ENCODE measurements at places on chromosomes 7 and 10.

DNA sequence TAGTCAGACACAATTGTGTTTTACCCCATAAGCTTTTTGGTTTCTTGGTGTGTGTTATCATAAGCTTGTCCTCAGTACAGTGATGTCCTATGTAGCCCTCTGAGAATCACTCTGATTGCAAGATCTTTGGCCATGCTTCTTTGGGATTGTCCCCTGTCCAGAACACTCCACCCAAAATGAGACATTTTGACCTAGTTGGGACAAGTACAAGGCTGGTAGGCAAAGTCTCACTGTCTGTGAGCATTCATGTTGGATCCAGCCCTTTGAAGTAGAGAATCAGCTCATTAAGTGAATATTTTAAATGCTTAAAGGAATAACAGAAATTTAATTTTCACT lies 28.9 kb upstream of the PCGF5 start:
- no peak for DNase-seq

DNA sequence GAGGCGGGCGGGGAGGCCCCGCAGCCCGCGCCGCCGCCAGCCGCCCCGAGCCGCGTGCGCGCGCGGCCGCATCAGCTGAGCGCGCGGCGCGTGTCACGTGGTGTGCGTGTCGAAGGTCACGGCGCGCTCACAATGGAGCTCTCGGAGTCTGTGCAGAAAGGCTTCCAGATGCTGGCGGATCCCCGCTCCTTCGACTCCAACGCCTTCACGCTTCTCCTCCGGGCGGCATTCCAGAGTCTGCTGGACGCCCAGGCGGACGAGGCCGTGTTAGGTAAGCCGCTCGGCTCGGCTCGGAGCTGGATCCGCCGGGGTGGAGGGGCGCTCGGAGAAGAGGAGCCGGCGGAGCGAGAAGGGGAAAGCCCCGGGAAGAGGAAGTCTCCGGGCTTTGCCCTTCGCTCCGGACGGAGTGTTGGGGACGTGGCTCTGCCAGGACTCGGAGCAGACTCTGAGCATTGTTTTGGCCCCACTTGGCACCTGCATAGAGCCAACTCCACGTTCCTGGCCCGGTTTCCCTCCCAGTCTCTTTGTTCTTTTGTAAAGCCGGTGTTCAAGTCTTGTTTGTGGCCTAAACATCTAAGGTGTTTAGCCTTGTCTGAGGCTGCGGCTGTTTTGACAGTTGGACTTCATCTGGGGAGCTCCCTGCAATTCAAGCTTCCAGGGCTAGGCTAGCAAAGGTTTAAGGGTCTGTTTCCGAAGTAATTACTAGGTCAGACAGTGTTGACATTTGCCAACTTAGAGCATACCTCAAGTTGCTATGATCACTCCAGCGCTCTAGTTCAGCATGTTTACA lies at the start of gene COMMD3:
COMMD3 (plus strand) TSS at position 103 of the 790 bp plus-strand sequence; CDS start at position 133, 30 bp downstream.
- DNase-seq: peak; percentile 80

- no peak for DNase-seq
These were observed 118.6 kb upstream of the BTBD16 start for GRCh38 chr10:122152544-122152943.

DNA sequence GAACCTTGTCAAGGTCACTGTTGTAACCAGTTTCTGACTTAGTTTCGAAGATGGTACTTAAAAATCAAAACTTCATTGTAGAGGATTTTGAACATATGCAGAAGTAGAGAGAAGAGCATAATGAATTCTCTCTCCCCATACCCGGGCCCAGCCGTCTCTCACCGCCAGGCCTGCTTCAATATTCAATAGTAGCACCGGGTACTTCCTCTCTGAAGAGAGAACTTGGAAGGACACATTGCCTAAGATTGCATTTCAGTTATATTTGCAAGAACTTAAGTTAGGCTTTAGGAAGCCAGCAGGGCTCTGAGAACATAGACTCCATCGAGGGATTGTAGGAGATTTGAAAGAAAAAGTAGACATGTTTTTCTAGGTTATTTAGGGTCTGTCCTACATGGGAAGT lies 19.1 kb downstream of the LMTK2 start:
- DNase-seq: no peak

DNA sequence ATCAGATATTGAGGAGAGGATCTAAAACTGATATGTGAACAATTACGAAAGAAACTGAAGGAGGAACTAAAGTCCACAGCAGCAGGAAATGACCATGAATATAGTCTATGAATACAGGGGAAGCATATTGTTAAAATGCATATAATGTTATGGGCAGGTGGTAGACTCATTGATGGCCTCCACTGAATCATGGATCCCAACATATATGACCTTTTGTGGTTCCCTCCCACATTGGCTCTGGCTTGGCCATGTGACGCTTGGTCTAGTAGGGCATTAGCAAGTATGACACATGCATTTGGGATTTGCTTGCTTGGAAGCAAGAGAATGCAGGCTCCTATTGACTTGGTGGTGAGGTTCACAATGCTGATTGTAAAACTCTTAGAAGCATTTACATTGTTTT lies 55.2 kb upstream of the RAB18 start:
- no peak for DNase-seq

GRCh38 chr10:79103585-79103984 lies 34.8 kb downstream of the ZMIZ1 start:
- DNase-seq: no peak

GRCh38 chr7:47026780-47027361 lies 555.0 kb downstream of the TNS3 start:
- DNase-seq: no peak

DNA sequence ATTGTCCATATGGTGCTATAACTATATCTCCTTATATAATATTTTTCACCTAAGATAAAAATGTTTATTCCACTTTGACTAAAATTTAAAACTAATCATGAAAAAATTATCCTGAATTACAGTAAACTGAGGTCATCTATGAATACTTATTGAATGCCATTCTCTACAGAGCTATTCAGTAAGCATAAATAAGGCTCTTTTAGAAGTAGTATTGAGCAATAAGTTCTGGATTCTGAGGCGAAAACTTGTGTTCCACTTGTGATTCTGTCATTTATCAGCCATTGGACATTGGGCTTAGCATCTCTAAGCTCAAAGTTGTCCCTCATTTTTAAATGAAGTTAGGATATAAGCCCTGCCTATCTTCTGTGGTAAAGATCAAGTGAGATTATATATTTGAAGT lies 130.8 kb downstream of the WNT2 start:
- DNase-seq: no peak

DNA sequence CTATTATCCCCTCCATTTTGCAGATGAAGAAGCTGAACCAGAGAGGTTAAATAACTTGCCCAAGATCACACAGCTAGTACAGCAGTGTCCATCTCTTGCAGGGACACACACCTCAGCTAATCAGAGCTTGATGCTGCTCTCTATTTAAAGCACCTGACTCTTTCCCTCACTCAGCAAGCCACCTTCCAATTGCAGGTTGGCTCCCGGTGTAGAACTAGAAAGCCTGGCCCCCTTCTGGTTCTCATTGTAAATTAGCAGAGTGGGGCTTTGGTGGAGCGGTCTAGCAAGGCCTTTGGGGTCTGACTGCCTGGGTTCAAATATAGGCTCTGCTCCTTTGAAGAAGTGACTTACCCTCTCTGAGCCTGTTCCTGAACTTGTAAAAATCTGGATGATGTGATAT lies 176.4 kb downstream of the NEURL1 start:
- no peak for DNase-seq

- DNase-seq: peak; percentile 65
These were observed 17.1 kb downstream of the ARHGAP21 start for GRCh38 chr10:24706479-24707118.

GRCh38 chr10:24777196-24777595 lies 53.5 kb upstream of the ARHGAP21 start:
- DNase-seq: no peak

DNA sequence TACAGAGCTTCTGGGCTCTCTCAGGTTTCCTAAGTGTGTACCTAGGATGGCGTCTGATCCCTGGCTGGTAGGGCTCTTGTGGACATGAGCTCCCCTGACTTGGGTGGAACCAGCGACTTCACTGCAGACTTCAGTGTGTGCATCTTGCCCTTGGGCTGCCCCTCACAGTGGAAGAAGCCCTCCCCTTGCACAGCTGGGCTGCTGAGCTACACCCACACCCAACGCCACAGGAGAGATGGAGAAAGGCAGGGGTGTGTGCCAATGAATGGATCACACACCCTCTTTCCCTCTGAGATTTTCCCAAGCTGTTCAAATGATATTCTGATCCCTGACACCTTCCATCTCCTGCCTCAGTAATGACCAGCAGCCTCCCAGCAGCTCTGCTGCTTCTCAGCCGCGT lies 296.7 kb downstream of the GFRA1 start:
- DNase-seq: no peak

DNA sequence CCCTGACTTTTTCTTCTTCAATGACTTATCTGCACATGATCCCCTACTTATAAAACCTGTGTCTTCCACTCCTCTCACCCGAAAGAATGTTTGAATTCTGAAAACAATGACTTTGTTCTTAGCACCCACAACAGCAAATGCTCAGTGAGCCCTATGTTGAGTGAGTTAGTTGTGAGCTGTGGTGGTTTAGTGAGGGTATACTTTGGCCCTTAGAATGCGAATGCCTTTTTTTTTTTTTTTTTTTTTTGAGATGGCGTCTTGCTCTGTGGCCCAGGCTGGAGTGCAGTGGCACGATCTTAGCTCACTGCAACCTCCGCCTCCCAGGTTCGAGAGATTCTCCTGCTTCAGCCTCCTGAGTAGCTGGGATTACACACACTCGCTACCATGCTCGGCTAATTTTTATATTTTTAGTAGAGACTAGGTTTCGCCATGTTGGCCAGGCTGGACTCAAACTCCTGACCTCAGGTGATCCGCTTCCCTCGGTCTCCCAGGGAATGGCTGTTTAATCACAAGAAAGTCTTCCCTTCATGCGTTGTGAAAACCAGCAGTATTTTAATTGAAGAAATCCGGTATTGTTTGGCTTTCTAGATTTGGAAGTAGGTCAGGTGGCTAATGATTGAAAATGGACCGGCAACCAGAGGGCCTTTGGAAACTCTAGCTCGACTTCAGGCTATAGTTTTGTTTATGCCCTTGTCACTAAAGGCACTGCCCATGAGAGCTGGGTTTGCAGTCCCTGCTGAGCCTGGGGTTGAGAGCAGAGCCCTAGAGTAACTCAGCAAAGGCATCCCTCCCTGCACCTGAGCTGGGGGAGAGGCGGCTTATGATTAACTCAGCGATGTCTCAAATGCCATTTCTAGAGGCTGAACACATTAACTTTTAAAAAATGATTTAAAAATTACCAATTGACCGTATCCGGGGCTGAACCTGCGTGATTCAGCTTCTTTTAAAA lies 41.3 kb downstream of the CUX1 start:
- no peak for DNase-seq

GRCh38 chr7:18538554-18539250 lies 43.2 kb downstream of the HDAC9 start:
- peak; percentile 48 for DNase-seq

DNA sequence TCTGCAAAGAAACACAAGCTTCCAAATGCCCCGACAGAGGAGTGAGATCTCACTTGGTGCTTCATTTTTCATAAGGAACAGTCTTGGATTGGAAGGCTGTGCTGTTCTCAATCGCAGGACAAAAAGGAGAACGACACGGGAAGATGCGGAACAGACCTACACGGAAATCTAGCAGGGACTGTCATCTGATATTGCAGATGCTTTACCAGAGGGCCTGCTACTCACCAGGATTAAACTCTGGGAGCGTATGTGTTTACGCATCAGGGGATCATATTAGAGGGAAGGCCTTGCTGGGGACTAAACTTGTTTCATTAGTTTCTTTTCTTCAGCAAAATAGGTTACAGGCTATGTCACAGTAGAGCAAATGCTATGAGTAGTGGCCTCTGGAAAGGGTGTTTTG lies 82.8 kb upstream of the EEPD1 start:
- DNase-seq: no peak

- no peak for DNase-seq
These were observed 12.1 kb downstream of the ATG9B start for GRCh38 chr7:151012031-151012692.

- no peak for DNase-seq
These were observed 354.8 kb upstream of the CELF2 start for GRCh38 chr10:10662716-10663408.

GRCh38 chr10:129035052-129035827 lies 431.8 kb upstream of the MGMT start:
- peak; percentile 21 for DNase-seq

DNA sequence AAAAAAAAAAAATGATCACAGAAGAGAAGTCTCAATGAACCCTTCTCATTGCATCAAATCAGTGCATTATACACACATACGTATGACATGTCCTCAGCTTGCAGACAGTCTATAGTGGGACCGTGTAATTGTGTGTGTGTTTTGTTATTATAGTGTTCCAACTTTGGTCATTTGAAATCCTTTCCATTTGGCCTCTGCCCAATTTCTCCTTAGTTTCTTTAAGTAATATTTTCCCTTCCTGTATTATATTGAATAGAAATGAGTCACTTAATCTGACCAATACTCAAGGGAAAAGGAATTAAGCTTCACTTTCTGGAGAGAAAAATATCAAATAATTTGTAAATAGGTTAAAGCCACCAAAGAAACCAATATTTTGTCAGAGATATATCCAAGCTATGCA lies 415.5 kb upstream of the SORCS1 start:
- no peak for DNase-seq

- no peak for DNase-seq
These were observed 36.6 kb downstream of the MICALL2 start for GRCh38 chr7:1422512-1423263.

- no peak for DNase-seq
These were observed 97.2 kb upstream of the DKK1 start for GRCh38 chr10:52216852-52217251.

- no peak for DNase-seq
These were observed 2.9 kb downstream of the ADGRA1 start for GRCh38 chr10:133090654-133091053.

GRCh38 chr7:124073310-124073645 lies 40.4 kb upstream of the TMEM229A start:
- DNase-seq: no peak
